Hepatocyte (in vitro differentiated cells): ENCODE measurements at places on chromosomes 2 and 18. TPM values are rescaled to one million over a fixed set of nuclear protein-coding genes. Genes with fewer than 3 reads are reported as not detected.

The POTEC gene
- not detected in 2 replicates for total RNA-seq

The C2orf78 gene
- total RNA-seq, result not detected in 2 replicates

The GAD1 gene
- total RNA-seq, result 0.08 and 0.50 TPM in 2 replicates

The AMER3 gene
- total RNA-seq, result 1.00 and 1.4 TPM in 2 replicates

The LYG2 gene
- not detected in 2 replicates for total RNA-seq

The BCL2L11 gene
- total RNA-seq, result 25.3 and 26.5 TPM in 2 replicates

The ACOXL gene
- total RNA-seq, result 0.23 and 0.36 TPM in 2 replicates

The TUBA3E gene
- total RNA-seq, result 18.1 and 18.5 TPM in 2 replicates

The SMIM21 gene
- total RNA-seq, result not detected in 2 replicates

The CHPF gene
- total RNA-seq, result 180 and 193 TPM in 2 replicates

The SERPINB11 gene
- total RNA-seq, result not detected in 2 replicates

The DTNB gene
- 10.3 and 12.8 TPM in 2 replicates for total RNA-seq

The TMEM247 gene
- total RNA-seq, result not detected in 2 replicates
